ENCODE measurements at places on chromosomes 1 and 21. TPM values are rescaled to one million over a fixed set of nuclear protein-coding genes. Genes with fewer than 3 reads are reported as not detected.

Gene ITLN2
- total RNA-seq, result not detected

DNA sequence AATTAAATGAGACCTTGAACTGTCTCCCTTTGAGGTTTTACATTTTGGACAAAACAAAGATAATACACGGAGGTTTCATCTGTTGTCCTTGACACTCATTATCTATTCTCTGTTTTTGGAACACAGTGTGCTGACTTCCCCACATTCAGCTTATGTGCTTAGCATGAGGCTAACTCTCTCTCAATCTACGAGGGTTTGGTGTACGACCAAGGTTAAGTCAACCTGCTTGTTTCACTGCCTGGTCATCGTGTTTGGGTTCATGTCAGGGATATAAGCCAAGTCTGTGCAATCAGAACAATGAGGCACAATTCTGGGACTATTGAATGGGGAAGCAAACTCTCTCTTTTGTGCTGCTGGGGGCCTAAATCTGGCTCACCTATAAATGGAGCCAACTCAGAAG, 328.5 kb upstream of the USP25 start:
- DNase-seq, result no peak

GRCh38 chr1:28256197-28256827, 3.0 kb upstream of the SESN2 start:
- no peak for DNase-seq

DNA sequence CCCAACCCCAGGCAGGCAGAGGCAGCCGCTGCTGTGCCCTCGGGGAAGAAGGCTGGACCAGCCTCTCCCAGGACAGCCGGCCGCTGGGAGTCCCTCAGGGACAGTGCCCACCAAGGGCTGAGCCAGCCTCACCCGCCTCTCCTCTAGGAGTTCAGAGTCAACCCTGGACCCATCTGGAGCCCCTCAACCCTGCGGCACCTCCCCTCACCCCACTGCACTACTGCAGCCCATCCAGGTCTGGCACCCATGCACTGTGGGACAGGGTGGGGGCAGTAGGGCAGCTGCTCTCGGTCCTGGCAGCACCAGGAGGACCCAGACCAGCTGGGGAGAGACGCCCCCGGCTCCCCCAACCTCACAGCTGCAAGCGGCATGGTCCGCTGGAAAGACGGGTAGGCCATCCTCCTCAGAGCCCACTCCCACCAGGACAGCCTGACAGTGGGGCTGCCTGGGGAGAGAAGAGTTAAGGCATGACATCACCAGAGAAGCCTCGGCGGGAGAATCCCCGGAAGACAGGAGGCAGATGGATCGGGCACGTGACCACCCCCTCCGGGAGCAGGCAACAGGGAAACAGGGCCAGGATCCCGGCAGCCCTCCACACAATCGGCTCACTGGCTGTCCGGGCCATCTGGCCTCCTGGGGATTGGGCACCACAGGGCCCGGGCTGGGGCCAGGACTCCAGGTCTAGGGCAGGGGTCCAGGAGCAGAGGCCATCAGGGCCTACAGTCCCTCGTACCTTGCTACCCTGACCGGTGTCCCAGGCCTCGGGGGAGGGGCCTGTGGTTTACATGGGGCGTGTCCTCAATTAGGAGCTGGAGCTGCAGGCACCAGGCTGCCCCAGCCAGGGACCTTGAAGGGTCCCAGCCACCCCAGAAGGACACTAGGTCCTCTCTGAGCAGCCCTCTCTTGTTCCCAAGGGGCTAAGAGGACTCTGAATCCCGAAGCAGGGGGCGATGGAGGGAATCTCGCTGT, 3.1 kb downstream of the ACAP3 start:
- DNase-seq, result peak; percentile 97

DNA sequence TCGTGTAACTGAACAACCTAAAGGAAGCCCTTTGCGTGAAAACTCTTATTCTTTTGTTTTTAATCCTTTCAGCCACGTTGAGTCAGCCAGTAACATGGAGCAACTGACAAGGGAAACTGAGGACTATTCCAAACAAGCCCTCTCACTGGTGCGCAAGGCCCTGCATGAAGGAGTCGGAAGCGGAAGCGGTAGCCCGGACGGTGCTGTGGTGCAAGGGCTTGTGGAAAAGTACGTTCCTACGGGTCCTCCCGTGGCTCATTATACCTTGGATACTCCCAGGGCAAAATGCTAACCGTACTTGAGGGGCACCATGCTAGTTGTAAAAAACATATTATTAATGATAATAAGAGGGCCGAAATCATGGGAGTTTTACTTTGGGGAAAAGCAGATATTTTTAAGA, 49.4 kb downstream of the LAMC2 start:
- DNase-seq, result peak; percentile 49

- DNase-seq, result no peak
These were observed 876 bp downstream of the DENND2C start for GRCh38 chr1:114668784-114669561.

- peak; percentile 55 for DNase-seq
These were observed 119.7 kb downstream of the HHAT start for GRCh38 chr1:210448297-210448892.

DNA sequence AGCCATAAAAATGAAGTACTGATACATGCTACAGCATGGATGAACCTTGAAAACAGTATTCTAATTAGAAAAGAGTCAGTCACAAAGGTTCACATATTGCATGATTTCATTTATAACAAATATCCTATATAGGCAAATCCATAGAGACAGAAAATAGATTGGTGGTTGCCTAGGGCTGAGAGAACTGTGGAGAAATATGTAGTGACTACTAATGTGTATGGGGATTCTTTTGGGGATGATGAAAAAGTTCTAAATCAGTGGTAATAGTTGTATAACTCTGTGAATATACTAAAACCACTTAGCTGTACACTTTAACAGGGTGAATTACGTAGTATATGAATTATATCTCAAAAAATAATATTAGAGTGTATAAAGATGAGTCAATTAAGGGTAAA, 45.8 kb downstream of the RNF115 start:
- DNase-seq, result no peak

- DNase-seq, result peak; percentile 92
These were observed 3.2 kb downstream of the LAD1 start for GRCh38 chr1:201395936-201396335.

GRCh38 chr1:111735858-111736544, 3.2 kb downstream of the INKA2 start:
- DNase-seq, result peak; percentile 97

Measured in SJCRH30 (cell line).